H7 (cell line): ENCODE measurements at places on chromosomes 6 and 20.

GRCh38 chr6:19803331-19804204 is 33.6 kb upstream of the ID4 start:
- DNase-seq: no peak

DNA sequence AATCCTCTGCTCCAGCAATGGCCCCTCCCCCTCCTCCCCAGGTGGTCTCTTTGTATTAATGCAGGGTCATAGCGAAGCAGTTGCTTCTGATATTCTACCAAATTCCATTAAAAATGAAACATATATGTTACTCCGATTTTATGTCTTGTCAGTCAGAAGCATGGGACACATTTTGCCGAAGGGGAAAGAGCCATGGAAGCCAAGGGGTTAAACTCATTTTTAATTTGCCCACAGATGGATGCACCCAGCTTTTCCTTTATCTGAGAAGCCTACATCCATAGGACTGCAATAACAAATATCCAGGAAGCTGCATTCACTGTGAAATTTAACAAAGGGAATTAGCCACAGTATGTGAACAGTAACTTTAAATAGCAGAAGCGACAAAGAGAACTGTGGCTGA is 688.2 kb downstream of the QKI start:
- no peak for DNase-seq

GRCh38 chr6:108587258-108588059 is 26.7 kb downstream of the FOXO3 start:
- DNase-seq: no peak

- DNase-seq: no peak
These were observed 22.1 kb upstream of the ZNF318 start for GRCh38 chr6:43391440-43392031.

DNA sequence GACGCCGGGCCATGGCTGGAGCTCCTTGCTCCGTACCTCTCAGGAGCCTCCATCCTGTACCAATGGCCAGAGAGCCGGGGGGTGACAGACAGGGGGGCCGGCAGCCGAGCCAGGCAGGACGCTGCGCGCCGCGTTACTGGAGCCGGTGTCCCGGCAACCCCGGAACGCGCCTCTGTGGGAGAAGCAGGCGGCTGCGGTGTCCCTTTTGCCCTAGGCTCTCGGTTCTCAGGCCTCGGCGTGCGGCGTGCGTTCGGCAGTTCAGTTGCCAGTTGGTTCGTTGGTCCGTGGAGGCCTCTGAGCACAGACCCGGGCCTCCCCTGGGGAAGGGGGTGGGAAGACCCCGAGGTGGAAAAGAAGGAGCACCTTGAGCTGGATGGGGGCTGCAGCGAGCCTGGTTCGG is at the start of gene SPATS1:
Gene SPATS1, plus strand, starts transcription at position 162 of the 400 bp plus-strand sequence. CDS start 446 bp downstream, outside the sequence.
- peak; percentile 71 for DNase-seq

DNA sequence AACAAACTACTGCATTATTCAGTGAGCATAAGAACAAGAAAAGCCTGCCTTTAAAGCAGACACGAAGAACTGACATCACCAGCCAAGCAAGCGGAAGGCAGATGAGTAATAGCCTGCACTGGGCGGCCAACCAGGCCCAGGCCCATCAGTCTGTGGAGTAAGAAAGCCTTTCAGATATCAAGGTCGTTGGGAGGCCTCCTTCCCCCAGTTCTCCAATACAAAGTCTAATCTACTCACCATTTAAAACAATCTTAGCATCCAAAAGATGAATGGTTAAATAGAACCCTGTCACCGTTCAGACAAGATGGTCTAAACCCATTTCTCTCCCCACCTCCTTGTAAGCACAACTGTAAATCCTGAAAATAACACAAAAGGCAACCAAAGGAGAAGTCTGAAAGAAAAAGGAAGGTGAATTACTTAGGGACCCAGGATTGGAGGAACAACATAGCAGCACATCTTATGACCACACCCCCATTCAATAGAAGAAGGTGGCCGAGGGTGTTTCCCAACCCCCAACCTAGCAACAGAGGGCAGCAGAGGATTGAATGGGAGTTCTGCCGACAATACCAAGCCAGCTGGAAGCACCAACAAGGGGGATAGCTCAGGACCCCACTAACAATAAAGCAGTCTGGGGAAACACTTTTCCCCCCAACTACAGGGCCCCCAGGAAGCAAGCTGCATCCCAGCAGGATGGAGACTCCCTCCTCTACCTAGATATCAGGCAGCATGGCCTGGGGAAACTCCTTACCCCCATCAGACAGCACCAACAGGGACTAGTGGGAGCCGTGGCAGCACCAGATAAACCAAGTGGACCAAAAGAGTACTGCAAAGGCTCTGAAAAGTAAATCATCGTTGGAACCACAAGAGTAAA is 67.9 kb downstream of the ZHX3 start:
- peak; percentile 70 for DNase-seq

DNA sequence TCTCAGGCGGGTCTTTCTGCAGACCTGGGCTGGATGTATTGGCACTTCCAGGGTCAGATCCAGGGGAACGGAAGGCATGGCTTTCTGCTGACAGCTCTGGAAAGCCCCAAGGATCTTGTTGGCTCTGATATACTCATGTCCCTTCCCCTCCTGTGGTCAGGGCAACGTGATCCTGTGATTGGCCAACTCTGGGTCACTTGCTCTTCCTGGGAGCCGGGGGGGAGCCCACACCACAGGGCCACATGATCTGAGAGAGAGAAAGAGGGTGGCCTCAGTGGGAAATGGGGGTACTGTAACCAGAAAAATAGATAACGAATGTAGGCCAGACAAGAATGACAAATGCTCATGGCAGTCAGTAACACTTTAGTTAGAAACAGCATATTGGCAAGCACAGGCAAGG is 223.0 kb downstream of the NFATC2 start:
- no peak for DNase-seq

DNA sequence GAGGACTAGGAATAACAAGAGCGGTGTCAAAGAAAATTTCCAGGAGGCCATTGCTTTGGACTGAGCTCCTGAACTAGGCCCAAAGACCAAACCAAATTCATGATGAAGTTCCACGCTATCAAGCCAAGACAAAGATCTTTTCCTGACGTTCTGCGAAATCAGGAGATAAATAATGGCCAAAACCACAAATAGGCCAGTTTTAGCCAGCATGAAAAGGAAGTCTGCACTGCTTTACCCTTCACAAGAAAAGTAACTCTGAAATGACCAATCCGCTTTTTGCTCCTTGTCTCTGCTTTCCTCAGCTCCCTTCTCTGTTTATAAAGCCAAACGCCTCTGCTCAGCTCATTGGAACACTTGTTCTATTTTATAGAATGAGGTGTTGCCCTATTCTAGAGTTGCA is 6.7 kb downstream of the NCOA5 start:
- no peak for DNase-seq

- peak; percentile 81 for DNase-seq
These were observed 9.9 kb upstream of the NCOA5 start for GRCh38 chr20:46099491-46100287.

DNA sequence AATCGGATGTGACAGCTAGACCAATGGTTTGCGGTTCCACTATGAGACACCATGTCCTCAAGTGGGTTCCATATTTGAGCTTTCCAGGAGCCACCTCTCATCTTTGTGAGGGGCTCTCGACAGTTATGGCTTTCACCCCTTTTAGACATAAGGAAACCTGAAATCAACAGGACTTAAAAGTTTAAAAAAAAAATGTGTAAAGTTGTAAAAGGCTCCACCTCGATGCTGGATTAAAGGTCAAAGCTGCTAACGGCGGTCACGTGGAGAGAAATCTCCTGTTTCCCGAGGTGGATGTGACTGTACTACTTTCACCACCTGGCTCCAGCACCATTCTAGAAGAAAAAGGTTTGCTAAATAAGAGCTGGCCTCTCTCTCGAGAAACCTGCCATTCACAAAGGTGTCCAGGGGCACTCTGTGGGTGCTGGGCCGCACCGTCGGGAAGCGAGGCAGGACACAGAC is 542 bp downstream of the ATP5F1E start:
- DNase-seq: no peak

GRCh38 chr20:17875106-17875980 is 93.3 kb downstream of the SNX5 start:
- DNase-seq: no peak

GRCh38 chr20:54510541-54511129 is 35.2 kb downstream of the DOK5 start:
- DNase-seq: peak; percentile 10

GRCh38 chr20:32589256-32589655 is 4.1 kb upstream of the NOL4L start:
- DNase-seq: no peak

- no peak for DNase-seq
These were observed 42.6 kb upstream of the HMGN3 start for GRCh38 chr6:79277109-79277508.

- DNase-seq: no peak
These were observed 161.0 kb upstream of the PRND start for GRCh38 chr20:4560667-4561066.

GRCh38 chr6:105740946-105741645 is 338.2 kb upstream of the PREP start:
- DNase-seq: no peak

DNA sequence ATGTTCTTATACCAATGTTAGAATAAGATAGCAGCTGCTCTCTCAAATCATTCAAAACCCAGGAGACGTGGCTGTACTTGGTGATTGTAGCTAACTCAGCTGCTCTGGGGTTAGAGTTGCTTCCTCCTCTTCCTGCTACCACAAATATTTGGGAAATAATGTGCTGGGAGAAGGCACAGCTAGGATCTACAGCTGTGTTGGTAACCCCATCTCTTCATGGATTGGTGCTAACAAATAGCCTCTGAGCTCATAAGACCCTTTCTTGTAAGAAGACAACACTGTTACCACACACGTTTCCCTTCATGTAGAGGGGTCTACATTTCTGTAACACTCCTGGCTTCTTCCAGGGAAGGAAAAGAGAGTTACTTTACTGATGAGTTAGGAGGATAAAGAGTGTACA is 911.0 kb upstream of the CITED2 start:
- no peak for DNase-seq

- DNase-seq: no peak
These were observed 40.9 kb upstream of the FLRT3 start for GRCh38 chr20:14378326-14378725.

GRCh38 chr6:64644024-64644423 is 1008.4 kb downstream of the PHF3 start:
- no peak for DNase-seq

DNA sequence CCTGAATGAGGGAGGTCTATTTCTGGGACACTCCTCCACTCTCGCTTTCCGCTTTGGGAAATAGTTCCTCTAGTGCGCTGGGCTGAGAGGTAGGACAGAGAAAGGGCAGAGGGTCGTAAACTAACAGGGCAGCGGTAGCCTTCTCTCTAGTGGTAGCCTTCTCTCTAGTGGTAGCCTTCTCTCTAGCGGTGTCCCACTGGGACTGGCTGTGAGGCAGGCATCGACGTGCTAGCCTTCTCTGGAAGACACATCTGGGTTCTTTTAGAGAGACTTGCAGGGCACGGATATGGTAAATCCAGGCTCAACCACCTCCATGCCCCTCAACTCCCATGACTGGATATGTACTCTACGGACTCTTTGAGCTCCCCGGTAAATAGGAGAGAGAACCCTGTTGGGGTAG is 74.7 kb upstream of the SLC22A16 start:
- DNase-seq: no peak

DNA sequence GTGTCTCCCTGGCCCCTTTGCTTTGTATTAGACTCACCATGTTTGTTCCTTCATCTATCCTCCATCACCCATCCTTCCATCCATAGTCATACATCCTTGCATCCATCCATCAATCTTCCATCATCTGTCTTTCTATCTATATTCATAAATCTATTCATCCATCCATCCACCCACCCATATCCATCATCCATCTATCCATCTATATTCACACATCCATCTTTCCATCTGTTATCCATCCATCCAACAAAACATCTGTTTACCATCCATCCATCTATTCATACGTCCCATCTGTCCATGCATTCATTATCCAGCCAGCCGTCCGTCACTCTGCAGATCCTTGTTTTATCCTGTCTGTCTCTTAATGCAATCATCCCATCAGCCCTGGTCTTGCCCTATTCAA is 10.6 kb downstream of the DDR1 start:
- DNase-seq: no peak

GRCh38 chr20:53926428-53927028 is 143.9 kb downstream of the BCAS1 start:
- DNase-seq: no peak

DNA sequence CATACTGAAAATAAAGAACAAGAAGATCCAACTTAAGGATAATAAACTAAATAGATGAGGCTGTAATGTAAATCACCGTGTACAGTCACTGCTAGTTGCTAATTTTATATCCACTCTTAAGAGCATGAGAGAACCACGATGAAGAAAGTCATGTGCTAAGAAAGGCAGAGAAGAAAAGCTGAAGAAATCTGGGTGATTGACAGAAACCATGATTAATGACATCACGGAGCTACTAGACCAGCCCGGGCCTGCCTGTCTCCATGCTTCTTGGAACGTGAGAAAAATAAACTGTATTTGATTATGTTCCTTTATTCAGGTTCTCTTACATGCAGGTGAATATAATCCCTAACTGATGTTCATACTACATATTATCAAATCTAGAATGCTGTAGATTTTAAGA is 84.2 kb upstream of the E2F3 start:
- no peak for DNase-seq
